ENCODE measurements at places on chromosomes 5 and 9. TPM values are rescaled to one million over a fixed set of nuclear protein-coding genes. Genes with fewer than 3 reads are reported as not detected.

The ADAMTS2 gene
- total RNA-seq = 7.7 TPM

The MYOT gene
- total RNA-seq = 0.56 TPM

The OTP gene
- total RNA-seq = 0.31 TPM

GRCh38 chr5:57895766-57896165 lies 413.2 kb upstream of the ACTBL2 start:
- no peak for DNase-seq

GRCh38 chr5:82560561-82560960 lies 282.4 kb upstream of the RPS23 start:
- no peak for DNase-seq

DNA sequence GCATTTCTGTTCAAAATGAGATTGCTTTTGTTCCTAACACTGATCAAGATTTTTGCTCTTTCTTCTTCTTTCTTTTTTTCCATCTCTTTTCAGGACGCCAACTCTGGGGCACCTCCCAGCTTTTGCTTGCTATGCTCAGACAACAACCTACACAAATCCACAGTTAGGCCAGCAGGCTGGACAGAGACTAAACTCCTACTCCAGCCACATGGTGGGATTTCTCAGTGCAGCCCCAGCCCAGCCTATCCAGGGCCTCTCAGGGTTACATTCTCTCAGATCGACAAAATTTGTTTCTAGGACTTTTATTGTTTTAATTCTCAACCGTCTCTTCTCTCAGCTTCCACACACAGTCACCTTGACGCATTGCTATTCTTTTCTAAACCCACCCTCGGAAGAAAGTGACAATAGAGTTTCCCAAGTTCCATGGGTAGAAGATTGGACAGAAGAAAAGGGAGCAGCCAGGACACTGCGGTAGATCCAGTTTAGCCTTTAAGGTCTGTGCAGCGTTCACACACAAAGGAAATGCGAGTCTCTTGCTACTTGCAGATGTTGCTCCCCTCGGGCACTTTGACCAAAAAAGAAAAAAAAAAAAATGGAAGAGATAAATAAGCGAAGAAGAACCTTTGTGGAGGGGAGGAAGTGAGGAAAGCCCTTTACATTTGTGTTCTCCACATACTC lies 588.6 kb upstream of the GRAMD2B start:
- DNase-seq = no peak

GRCh38 chr9:122580360-122580759 lies 2.8 kb downstream of the OR1L8 start:
- no peak for DNase-seq

The SLC6A3 gene
- total RNA-seq = 0.19 TPM

GRCh38 chr5:67493676-67494075 lies 297.1 kb upstream of the CD180 start:
- no peak for DNase-seq

The LIFR gene
- total RNA-seq = 32.7 TPM

DNA sequence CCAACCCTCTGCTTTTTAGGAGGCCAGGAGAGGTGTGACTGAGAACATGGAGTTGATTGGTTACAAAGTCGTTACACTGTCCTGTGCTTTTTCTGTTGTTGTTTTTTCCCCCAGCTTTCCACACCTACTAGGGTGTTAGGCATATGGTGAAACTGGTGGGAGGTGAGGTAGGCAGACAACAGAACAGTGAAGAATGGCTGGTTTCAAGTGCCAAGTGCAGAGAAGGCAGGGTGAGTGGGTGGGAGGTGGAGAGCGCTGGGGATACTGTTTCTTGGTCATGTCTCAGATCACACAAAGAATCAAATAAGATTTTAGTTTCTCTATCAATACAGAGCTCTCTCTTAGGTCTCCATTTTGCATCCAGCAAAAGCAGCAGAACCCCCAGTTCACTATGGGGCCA lies 2.2 kb upstream of the SPTAN1 start:
- no peak for DNase-seq

The STK10 gene
- 15.2 TPM for total RNA-seq

Measured in type B pancreatic cell (in vitro differentiated cells).